ENCODE measurements at places on chromosomes 2 and 18. TPM values are rescaled to one million over a fixed set of nuclear protein-coding genes. Genes with fewer than 3 reads are reported as not detected.

The C18orf32 gene
- 48.9 TPM for total RNA-seq

The GRHL1 gene
- 2.1 TPM for total RNA-seq

The FAM110C gene
- total RNA-seq = 1.6 TPM

The RNF125 gene
- 5.2 TPM for total RNA-seq

The IL1F10 gene
- total RNA-seq = not detected

The RTKN gene
- total RNA-seq = 17.5 TPM

The RBM43 gene
- 2.6 TPM for total RNA-seq

The CASP10 gene
- 7.1 TPM for total RNA-seq

All from heart left ventricle (tissue), 16 donors.